ENCODE measurements at places on chromosomes 6 and 20. TPM values are rescaled to one million over a fixed set of nuclear protein-coding genes. Genes with fewer than 3 reads are reported as not detected.

FAM83B gene
- not detected for total RNA-seq

PRKN gene
- total RNA-seq = 17.9 TPM

HEY2 gene
- total RNA-seq = 5.2 TPM

ZNF311 gene
- total RNA-seq = 2.1 TPM

OR2H2 gene
- total RNA-seq = not detected

PTCHD4 gene
- 4.2 TPM for total RNA-seq

DNA sequence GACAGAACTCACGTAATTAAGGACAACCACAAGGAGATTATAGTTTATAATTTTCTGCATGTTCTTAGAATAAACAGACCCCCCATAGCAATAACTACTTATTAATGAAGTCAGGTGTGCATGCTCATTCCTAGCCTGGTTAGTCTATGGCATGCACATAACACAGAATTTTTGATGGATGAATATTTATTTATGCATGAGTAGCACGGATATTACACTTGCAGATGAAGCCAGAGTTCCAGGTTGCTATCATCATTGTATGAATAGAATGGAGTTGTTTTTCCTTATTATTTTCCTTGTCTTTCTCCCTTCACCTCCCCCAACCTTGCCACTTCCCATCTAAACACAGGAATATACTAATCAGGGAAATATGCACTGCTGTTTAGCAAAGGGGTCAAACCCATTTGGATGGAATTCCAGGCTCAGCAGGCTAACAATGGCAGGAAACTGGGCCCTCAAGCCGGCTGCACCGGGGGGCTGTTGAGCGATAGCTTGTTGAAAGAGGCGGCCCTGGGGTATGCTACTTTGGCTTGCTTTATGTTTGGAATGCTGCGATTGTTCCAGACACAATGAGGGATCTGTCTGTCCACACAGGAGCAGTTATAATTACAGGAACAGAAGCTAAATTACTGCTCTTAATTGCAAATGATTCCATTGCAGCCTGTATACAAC is 112.6 kb downstream of the TMEM170B start:
- no peaks in the 10 kb centered on the region for H3K4me1 ChIP-seq
- no peaks in the 10 kb centered on the region for H3K36me3 ChIP-seq
- no peak for DNase-seq
- no peaks in the 10 kb centered on the region for H3K27me3 ChIP-seq

- no peaks in the 10 kb centered on the region for H3K27me3 ChIP-seq
- H3K4me1 ChIP-seq = no peaks in the 10 kb centered on the region
- H3K4me3 ChIP-seq = no peak overlapping the region
- H3K36me3 ChIP-seq = no peaks in the 10 kb centered on the region
- no peak overlapping the region for H3K27ac ChIP-seq
Measured at GRCh38 chr20:61912665-61913422, 152.8 kb downstream of the TAF4 start.

- H3K27me3 ChIP-seq = no peaks in the 10 kb centered on the region
- H3K4me3 ChIP-seq = no peak overlapping the region
- no peak overlapping the region for H3K27ac ChIP-seq
- DNase-seq = no peak
- H3K36me3 ChIP-seq = peaks cover 84% of the 10 kb centered on the region
Measured at GRCh38 chr20:49024220-49024619, 21.9 kb upstream of the CSE1L start.

DNA sequence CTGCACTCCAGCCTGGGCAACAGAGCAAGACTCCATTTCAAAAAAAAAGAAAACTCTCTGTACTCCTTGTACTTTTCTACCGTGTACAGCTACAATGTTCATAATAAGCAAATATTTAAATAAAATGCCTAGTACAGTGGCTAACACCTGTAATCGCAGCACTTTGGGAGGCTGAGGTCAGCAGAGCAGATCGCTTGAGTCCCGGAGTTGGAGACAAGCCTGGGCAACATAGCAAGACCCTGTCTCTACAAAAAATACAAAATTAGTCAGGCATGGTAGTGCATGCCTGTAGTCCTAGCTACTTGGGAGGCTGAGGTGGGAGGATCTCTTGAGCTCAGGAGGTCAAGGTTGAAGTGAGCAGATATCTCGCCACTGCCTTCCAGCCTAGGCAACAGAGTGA is 5.7 kb downstream of the NAPB start:
- H3K4me3 ChIP-seq = no peak overlapping the region
- no peak for DNase-seq
- H3K36me3 ChIP-seq = no peaks in the 10 kb centered on the region
- H3K27ac ChIP-seq = no peak overlapping the region
- peaks cover 56% of the 10 kb centered on the region for H3K4me1 ChIP-seq

GRCh38 chr6:31577579-31577966 is 2.2 kb downstream of the TNF start:
- peaks cover 8% of the 10 kb centered on the region for H3K4me1 ChIP-seq
- H3K27me3 ChIP-seq = no peaks in the 10 kb centered on the region
- no peaks in the 10 kb centered on the region for H3K36me3 ChIP-seq

DNA sequence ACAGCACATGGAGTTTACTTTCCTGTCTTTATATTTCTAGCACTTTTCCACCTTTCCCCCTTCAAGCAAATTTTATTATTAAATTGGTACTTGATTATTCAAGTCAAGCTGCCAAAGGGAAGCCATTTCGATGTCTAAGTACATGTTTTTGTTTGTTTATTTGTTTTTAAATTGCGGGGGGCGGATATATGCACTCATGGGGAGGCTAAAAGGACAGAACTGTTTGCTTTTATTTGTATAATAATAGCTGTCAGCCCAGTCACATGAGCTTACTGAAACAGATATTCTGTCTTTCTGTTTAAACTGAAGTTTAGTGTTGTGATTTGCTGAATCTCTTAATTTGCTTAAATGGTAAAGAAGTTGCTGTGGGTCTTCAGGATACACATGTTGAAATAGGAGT is 49.6 kb upstream of the PLCG1 start:
- no peaks in the 10 kb centered on the region for H3K27me3 ChIP-seq
- no peak overlapping the region for H3K27ac ChIP-seq
- DNase-seq = no peak
- no peak overlapping the region for H3K4me3 ChIP-seq

Data from tibial nerve (tissue), 4 donors.